Liver (tissue), 10 donors: ENCODE measurements at places on chromosomes 1 and 21.

DNA sequence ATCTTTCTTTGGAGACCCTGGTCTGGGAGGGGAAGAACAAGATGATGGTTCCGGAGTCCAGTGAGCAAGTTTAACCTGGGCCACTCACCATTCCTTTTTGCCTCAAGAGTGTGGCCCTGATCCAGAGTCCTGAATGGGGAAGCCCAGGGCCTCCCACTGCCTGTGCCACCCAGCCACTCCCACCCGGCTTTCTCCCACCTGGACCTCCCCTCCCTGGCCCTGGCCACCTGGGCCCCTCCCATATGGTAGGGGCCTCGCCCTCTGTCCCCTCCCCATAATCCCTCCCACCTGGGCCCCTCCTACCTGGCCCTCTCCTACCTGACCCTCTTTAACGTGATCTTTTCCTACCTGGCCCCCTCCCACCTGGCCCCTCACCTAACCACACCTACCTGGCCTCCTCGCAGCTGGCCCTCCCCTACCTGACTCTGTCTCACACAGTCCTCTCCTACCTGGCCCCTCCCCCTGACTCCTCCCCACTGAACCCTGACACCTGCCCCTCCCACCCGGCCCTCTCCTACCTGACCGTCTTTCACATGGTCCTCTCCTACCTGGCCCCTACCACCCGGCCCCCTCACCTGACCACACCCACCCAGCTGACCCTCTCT is 220.7 kb upstream of the VAMP3 start:
- no peak for DNase-seq

DNA sequence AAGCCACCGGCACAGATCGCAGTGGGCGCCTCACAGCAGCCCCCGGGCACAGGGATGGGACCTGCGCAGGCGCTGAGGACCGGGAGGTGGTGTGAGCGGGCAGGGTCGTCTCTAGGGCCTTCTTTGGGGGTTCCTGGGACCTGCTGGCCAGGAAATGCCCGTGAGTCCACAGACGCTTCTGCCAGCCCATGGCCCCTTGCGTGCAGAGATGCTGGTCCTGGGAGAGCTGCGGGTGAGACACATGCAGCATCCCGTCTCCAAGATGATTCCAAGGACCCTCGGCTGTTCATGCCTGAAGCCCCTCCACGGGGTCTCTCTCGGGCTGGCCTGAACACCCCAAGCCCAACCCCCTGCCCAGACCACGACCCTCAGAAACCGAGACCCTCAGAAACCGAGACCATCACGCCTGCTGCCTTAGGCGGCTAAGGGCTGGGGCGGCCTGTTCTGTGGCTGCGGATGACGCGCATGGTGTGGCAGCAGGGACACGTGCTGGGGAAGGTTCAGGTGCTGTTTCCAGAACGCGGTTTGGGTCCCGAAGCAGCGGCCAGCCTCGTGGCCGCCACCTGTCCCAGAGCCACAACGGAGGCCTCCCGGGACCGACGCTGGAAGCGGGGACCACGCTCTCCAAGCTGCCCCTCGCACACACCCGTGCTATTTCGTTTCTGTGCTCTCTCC is 23.0 kb downstream of the CFAP74 start:
- no peak for DNase-seq

- no peak for DNase-seq
These were observed 4.1 kb downstream of the PPT1 start for GRCh38 chr1:40092706-40093639.

GRCh38 chr1:57175506-57175905 is 209.7 kb upstream of the C8B start:
- no peak for DNase-seq

- DNase-seq: no peak
These were observed 60.7 kb downstream of the ACOT7 start for GRCh38 chr1:6332821-6333220.

DNA sequence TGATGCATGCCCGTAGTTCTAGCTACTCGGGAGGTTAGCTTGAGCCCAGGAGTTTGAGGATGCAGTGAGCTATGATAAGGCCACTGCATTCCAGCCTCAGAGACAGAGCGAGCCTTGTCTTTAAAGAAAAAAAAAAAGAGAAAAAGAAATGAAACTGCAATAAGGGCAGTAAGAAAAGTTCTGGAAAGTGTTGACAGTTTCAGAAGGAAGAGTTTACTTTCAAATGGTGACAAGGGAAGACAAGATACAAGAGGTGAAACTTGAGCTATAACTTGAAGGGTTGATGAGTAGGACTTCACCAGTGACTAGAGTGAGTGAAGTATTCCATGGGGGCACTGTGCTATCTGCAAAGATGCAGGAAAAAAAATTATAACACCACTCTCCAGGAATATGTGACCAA is 125.0 kb downstream of the AKT3 start:
- DNase-seq: no peak

DNA sequence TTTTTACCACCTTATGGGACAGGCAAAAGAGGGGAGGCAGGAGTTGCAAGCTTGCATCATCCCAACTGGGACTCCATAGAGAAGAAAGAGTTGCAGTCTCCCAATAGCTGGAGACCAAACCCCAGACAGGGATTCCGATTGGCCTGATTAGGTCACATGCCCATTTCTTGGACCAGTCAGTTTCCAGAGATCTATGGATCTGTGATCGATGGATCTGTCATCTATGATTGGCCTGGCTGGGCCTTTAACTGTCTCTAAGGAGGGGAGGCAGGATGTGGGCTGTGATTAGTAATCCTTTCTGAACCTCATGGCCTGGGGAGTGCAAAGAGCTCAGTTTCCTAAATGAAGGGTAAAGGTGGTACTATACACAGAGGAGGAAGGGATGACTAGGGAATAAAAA is 252.1 kb downstream of the MATN1 start:
- no peak for DNase-seq

DNA sequence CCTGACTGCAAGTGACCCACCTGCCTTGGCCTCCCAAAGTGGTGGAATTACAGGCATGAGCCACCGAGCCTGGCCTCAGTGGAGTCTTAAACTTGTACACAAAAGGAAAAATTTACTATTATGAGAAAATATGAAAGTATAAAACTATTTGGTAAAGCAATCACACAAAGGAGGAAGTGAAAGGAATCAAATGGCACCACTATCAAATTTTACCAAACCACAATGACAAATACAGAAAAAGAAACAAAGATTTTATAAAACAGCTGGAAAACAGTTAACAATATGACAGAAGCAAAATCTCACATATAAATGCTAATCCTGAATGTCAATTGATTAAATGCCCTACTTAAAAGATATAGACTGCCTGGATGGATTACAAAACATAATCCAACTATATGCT is 42.1 kb upstream of the NEGR1 start:
- no peak for DNase-seq

DNA sequence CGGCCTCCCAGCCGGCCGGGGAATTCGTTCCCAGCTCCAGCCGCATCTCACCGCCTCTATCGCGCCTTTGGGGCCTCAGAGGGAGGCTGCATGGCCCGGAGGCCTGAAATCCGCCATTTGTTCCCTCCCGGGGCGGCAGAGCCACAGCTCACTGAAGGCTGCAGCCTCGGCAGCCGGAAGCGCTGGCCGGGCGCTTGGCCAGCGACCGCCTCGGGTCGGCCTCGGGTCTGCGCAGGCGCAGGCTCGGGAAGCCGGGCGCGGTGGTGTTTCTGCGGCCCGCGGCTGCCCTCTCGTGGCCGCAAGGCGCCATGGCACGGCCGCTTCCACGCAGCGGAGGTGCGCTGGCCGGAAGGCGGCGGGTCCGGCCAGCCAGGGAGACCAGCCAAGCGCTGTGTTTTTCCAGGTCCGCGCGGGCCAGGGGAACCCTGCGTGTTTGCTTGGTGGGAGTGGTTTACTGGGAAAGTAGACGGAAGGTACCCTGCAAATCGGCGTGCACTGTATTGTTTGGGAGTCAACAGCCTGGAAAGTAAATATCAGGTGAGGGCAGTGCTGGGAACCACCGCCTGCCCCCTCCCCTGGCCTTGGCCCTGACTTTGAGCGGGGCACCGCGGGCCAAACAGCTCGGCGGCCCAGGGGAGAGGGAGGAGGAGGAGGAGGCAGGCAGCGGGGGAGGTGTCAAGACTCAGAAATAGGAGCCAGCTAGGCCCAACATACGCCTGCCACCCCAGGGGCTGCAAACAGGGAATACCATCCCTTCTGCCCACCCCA is 52.7 kb upstream of the CD34 start:
- peak; percentile 95 for DNase-seq

DNA sequence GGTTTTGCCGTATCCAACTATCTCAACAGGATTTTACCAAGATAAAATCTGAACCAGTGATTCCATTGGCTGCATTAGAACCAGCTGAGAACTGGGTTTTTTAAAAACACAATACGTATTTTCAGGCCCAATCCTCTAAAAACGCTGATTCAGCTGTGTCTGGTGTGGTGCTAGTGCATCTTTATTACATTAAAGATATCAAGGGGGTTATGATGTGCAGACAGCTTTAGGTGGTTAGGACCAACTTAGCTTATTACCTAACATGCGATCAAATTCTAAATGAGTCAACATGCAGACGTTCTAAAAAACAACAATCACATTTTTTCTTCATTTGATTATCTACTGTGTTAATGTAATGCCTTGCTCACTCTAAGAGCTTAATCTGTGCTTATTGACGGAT is 32.0 kb upstream of the EXO1 start:
- no peak for DNase-seq

DNA sequence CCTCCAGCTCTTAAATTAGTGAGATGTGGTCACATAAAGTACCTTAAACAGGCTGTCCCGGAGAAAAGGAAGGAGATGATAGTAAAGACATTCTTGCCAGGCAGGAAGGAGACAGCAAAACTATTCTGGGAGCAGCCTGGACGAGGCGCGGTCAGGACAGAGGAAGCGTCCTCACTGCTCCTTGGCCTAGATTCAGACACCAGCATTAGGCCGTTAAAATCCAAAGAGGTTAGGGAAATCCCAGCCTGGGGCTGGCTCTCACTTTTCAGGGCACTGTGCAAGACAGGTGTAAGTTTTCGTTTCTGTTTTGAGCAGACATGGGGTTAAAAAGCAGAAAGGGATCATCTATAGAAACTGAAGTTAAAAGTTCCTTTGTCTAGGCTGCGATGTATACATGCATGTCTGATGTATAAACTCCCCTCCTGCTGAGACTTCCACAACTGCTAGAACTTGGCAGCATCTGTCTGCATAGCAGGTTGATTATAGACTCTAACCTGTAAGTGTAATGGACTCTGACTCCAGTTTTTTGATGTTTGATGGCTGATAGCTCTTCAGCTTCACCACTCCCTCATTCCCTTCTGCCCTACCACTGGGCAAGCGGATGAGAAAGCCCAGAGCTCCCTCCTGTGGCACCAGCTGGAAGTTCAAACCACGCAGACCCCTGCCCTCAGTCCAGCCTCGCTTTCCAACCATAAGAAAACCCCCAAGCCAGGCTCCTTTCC is 21.5 kb downstream of the STPG1 start:
- DNase-seq: peak; percentile 62

DNA sequence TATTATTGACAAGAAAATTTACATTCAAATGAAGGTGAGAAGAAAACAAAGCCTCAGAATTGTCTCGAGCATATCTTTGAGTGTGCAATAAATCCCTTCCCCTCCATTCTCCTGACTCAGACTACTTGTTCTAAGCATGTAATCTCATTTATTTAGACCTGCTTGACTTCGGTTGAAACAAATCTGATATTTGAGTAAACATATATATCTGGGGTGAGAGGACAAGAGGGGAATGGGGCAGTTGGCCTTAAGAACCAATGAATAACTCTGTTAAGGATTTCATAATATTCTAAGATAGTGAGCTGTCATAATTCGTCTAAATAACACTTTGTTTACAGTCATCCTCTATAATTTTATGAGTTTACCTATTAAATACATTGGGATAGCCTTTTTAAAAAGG is 142.7 kb downstream of the SIPA1L2 start:
- DNase-seq: no peak
